Effector memory CD4-positive, alpha-beta T cell (primary cell): ENCODE measurements at places on chromosomes 16 and 17.

- no peak for DNase-seq
Measured at GRCh38 chr17:14777291-14777690, 476.4 kb downstream of the HS3ST3B1 start.

DNA sequence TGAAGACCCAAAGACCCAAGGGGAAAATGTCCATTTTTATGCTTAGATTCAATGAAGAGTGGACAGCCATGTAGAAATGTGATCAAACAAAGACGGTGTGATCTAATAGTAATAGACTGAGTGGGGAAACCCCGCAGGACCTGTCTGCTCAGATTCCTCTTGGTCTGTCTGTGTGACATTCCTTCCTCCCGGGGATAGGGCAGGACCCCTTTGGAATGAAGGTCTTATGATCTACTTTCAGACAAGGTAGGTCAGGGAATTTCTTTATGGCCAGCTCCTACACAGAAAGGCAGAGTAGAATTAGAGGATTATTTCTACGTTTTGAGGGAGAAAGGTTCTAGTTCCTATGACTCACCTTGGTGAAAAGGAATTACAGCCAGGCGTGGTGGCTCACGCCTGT is 267.6 kb downstream of the STX8 start:
- no peak for DNase-seq

DNA sequence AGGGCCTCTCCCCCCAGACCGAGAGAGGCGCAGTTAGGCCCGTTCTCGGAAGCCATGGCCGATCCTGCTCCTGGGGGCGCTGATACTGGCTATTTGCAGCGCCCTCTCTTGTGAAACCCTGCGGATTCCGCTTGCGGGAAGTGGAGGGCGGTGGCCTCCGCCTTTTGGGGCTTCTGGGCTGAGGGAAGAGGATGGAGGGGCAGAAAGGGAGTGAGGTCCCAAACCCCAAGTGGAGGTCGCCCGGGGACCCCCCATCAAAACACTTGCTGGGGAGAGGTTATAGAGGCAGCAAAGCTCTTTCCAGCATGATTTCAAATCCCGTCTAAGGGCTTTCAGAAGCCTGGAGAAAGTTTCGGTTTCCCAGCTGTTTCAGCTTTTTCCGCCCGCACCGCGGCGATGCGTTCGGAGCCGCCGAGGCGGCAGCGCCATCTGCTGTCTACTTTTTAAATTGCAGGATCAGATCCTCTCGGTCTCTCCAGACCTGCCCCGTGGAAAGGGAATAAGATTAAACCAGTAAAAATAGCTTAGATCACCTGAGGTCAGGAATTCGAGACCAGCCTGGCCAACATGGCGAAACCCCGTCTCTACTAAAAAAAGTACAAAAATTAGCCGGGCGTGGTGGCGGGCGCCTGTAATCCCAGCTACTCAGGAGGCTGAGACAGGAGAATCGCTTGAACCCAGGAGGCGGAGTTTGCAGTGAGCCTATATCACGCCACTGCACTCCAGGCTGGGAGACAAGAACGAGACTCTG is 15.8 kb downstream of the SNX20 start:
- peak; percentile 61 for DNase-seq

- DNase-seq, result no peak
Measured at GRCh38 chr17:27466376-27466742, 10.1 kb downstream of the KSR1 start.

- DNase-seq, result no peak
Measured at GRCh38 chr17:76054112-76054476, 18.2 kb downstream of the SRP68 start.

DNA sequence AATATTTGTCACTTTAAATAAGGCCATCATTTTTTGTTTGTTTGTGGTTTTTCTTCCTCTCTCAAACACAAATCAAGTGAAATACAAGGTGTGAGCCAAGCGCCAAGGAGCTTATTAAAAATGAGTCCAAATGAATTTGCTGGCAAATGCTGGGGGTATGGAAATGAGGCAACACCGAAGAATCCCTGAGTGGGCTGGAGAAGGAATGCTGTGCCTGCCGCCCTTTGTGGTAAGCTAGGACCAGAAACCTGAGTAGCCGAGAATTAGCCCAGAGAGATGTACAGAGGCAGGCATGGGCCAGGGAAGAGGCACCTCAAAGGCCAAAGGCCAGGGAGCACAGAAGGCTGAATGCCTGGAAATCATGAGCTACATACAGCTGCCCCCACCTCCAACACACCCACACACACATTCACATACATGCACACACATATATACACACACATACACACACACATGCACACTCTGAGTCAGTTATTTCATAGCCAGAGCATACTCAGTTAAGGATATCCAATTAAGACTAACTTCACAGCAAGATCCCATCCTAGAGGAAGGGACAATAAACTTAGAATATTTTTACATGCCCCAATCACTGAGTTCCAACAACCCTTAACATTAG is 266.1 kb upstream of the DYNLRB2 start:
- DNase-seq, result no peak

GRCh38 chr16:47250983-47251382 is 107.2 kb upstream of the NETO2 start:
- no peak for DNase-seq

DNA sequence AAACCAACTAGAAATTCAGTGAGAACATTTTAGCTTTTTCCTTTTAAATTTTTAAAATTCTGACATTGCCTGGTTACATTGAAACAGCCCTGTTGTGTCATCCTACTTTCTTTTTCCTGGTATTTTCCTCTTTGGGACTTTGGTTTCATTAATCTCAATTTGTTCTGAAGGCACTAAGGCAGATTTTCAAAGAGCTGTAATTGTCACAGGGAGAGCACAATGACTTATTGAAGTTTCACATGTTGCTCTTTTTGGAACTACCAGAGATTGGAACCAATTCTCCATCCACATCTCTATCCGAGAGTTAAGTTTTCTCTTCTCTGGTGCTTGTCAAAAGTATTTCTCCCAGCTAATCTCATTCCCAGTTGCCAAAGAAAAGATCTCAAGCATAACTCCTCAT is 144.7 kb upstream of the TBX2 start:
- no peak for DNase-seq

DNA sequence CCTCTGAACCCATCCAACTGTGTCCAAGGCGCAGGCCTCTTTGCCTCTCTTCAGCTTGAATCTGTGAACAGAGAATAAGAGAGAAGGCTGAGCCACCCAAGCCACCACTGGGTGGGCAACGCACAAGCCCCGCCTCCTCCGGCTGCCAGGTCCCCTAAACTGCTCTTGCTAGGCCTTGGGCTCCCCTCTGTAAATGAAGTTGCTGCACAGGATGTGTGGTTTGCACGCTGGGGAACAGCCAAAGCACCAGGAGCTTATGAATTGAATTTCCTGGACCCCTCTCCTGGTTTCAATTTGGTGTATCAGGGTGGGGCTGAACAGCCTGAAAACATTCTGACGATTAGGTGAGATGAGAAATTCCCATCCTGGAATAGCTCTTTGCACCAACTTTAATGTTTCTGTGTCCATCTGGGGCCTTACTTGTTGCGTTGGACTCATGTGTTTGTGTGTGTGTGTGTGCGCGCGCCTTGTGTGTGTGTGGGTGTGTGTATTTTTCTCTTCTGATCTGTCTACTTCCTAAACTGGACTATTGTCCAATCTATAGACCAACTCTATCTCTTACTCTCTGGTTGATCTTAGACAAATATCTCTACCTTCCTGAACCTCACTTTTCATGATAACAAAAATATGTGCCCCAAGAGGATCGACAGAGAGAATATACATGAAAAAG is 2.3 kb downstream of the CCL1 start:
- no peak for DNase-seq
